CD14-positive monocyte (primary cell): ENCODE measurements at places on chromosomes 4 and X. TPM values are rescaled to one million over a fixed set of nuclear protein-coding genes. Genes with fewer than 3 reads are reported as not detected.

Gene ALB
- polyA plus RNA-seq = not detected

Gene ARMCX4
- polyA plus RNA-seq = not detected

Gene CLDN22
- not detected in 2 replicates for polyA plus RNA-seq

Gene CCKAR
- polyA plus RNA-seq = not detected

Gene GATB
- 6.4 and 9.0 TPM in 2 replicates for polyA plus RNA-seq

Gene HUWE1
- 4.3 TPM for polyA plus RNA-seq

Gene ZNF630
- 0.70 and 1.7 TPM in 2 replicates for polyA plus RNA-seq

Gene KLF8
- polyA plus RNA-seq = 0.34 TPM

Gene CCDC160
- polyA plus RNA-seq = not detected

Gene SPINK2
- polyA plus RNA-seq = not detected

Gene PCDH10
- polyA plus RNA-seq = not detected

Gene RTL3
- polyA plus RNA-seq = not detected

Gene BCORL1
- polyA plus RNA-seq = 0.69 TPM

Gene MAGED2
- 24.6 and 43.5 TPM in 2 replicates for polyA plus RNA-seq

Gene FAM47E
- 0.09 and 0.31 TPM in 2 replicates for polyA plus RNA-seq

Gene FGD1
- 0.05 TPM for polyA plus RNA-seq

Gene KCNIP4
- 0.25 TPM for polyA plus RNA-seq

Gene TMEM31
- polyA plus RNA-seq = not detected in 2 replicates

Gene ASB9
- 0.63 TPM for polyA plus RNA-seq

Gene GNL3L
- polyA plus RNA-seq = 20.7 TPM

Gene IL2RG
- 94.5 TPM for polyA plus RNA-seq

Gene MMGT1
- polyA plus RNA-seq = 4.3 and 11.7 TPM in 2 replicates

Gene SMPX
- not detected for polyA plus RNA-seq
